CD4-positive, alpha-beta T cell treated with Interleukin-2 at 100 ng/mL for 4 hours (primary cell): ENCODE measurements at places on chromosomes 2 and 18.
A peak's percentile ranks its signal among the peaks of the same experiment; 100 is the strongest.

GRCh38 chr2:175399326-175399725 lies 217.8 kb upstream of the ATP5MC3 start:
- no peak for DNase-seq

- DNase-seq, result no peak
Measured at GRCh38 chr2:52145005-52145404, 1113.1 kb upstream of the NRXN1 start.

DNA sequence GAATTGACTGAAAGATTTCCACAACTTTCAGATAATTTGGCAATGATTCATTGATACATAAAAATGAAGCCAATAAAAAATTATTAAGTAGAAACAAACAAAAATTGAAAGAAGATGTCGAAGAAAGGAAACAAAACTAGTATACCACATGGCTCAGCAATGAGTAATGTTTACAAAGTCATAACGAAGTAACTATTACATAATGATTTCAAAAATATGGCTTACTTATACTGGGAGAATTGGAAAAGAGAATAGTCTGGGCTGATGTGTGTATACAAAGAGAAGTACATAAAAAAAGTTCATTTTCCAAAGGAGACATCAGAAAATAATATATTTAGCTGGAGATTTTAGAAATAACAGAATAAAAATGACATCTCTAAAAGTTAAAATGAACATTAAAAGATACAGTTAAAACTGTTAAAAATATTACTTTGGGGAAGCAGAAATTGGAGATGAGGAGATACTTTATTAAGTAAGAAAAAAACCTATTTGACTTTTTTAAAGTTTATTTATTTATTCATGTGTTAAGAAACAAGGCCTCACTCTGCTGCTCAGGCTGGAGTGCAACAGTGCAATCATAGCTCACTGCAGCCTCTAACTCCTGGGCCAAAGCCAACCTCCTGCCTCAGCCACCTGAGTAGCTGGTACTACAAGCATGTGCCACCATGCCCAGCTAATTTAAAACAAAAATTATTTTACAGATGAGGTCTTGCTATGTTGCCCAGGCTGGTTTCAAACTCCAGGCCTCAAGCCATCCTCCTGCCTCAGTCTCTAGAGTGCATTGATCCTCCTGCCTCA lies 409.7 kb upstream of the PIK3C3 start:
- no peak for DNase-seq

DNA sequence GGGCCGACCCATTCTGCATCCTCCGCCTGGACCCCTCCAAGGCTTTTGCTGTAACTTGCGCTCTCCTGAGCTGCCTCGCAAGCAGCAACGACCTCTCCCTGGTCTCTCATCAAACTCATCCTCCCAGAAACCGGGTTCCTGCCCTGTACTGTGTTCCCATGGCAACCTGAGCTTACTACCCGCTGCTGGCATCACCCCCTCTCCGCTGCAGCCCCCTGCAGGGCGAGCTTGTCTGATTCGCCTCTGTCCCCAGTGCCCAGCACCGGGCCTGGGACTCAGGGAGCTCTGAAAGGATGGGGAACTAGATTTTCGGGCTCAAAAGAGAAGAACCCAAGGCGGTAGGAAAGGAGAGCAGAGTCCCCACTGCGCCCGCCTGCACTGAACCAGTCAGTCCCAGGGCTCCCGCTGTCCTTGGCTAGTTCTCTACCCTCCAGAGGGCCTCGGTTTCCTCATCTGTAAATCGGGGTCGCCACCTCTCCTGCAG lies 463 bp downstream of the HS1BP3 start:
- peak; percentile 39 for DNase-seq

DNA sequence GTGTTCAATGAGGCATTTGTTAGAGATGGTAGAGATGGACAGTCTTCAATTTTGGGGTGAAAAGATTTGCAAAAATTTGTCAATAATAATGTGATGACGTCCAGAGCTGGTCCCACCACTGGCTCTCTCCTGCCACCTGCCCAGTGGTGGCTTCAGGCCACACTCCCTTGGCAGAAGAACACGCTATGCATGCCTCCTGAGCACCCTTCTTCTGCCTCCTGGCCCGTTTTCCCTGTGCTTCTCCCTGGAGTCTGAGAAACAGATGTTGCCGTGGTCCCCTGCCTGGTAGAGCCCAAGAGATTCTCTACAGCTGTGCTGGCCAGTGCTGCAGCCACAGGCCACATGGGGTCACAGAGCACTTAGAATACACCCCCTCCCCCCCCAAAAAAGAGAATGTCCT lies 33.6 kb downstream of the INPP5D start:
- DNase-seq, result no peak

DNA sequence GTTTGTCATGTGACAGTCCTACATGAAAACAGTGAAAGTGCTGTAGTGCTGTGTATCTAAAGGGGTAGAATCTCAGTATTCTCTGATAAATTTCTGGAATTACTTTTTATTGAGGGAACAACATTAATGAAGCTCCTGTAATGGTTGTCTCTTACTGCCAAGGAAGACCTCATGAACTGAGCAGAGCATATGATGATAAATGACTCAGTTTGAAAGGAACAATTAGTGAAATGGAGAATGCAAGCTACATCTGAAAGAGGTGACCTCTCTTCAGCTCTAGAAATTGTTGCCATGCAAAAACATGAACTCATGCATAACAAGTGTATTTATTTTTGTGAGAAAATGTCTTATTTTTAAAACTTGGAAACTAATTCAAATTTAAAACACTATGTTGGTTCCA lies 93.6 kb downstream of the SCN9A start:
- DNase-seq, result no peak

- DNase-seq, result no peak
Measured at GRCh38 chr18:37729716-37730115, 164.1 kb upstream of the CELF4 start.

DNA sequence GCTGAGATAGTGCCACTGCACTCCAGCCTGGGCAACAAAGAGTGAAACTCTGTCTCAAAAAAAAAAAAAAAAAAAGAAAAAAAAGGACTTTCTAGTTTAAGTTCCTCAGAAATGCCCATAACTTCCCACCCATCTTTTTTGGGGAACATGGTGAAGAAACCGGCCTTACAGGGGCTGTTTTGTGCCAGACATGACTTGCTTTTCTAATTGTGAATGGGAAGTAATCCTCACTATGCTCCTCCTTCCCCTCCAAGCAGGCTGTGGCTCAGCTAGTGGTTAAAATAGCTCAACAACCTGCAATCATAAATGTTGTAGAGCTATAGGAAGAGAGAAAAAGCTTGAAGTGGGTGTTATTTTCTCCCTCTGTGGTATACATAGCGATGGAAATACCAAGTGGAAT lies 34.1 kb upstream of the OLA1 start:
- DNase-seq, result no peak

GRCh38 chr18:34676816-34677574 lies 33.1 kb upstream of the DTNA start:
- no peak for DNase-seq

GRCh38 chr2:176784633-176785200 lies 427.9 kb upstream of the HNRNPA3 start:
- no peak for DNase-seq

DNA sequence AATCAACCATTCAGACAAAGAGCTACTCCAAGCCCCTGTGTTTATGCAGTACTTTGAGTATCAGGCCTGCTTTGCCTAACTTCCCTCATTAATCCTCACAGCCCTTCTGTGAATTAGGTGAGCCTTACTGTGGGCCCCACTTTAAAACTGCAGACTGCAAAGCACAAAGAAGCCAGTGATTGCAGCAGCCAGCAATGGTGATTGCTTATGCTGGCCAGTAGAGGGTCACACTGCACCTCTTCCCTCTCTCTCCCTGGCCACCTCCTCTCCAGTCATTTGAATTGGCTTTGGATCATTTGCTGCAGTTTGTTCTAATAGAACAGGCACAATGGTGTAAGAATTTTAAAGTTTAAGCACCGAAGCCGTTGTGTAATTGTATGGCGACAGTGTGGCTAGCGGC lies 229.9 kb downstream of the AGPS start:
- no peak for DNase-seq

DNA sequence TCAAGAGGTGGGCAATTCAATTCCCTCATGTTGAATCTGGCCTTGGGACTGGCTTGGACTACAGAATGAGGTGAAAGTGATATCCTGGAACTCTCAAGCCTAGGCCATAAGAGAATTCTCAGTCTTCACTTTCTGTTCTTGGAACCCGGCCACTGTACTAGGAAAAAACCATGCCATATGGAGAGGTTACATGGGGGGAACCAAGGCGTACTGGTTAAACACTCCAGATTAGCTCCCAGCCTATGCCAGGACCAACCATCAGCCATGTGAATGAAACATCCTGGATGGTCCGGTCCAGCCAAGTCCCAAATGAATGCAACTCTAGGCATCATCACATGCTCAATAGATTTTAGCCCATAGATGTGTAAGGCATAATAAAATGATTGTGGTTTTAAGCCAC lies 56.4 kb downstream of the ZNF385B start:
- DNase-seq, result no peak

DNA sequence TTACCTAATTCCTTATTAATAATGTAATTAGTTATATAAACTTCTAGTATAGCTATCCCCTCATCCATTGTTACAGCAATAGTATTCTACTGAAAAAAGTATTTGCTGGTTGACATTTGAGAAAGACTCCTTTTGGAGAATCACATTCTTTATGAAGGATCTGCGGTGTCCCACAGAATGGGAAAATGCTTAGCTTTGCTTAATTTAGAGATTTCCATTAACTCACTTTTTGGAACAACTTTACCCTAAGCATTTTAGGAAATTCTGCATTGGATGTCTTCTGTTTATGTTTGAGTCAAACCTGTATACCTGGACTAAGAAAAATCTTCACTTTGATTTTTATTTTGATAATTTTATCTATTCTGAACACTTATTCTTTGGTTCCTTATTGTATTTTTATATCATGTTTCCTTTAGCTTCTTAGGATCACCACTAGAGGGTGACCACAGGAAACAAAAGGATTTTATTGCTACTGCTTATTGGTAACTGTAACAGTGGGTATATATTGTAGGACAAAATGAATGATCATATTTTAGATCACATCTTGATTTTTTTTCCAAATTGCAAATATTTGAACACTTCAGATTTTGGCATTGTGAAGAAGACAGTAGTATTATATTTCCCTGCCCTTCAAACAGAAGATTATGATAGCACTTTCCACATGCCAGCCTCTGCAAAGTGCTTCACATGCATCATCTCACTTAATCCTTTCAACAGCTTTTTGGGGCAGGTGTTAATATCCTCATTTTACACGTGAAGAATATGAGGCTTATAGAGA lies 79.6 kb downstream of the MIB1 start:
- no peak for DNase-seq

GRCh38 chr2:222952204-222952603 lies 91.4 kb downstream of the ACSL3 start:
- no peak for DNase-seq

DNA sequence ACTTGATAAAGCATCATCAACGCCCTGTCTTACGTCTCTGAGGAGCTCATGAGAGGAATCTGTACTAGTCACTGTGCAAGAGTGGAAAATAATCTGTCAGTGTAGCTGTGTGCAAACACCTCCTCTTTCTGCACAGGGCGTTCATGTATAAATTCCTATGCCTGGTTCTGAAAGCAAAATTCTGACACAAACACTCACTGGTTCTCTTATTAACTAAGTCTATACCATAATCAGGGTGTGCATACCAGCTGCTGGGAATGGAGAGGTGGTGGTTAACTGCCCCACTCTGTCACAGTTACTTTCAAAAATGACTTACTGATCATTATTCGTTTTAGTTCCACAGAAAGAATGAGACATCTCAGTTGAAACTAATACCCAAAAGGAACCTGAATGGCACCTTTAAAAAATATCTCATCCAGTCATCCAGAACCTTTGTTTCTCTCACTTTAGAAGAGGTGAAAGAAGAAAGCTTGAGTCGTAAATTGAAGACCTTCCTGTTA lies 35.7 kb downstream of the STK39 start:
- no peak for DNase-seq

GRCh38 chr2:23530206-23530908 lies 145.4 kb downstream of the KLHL29 start:
- no peak for DNase-seq

DNA sequence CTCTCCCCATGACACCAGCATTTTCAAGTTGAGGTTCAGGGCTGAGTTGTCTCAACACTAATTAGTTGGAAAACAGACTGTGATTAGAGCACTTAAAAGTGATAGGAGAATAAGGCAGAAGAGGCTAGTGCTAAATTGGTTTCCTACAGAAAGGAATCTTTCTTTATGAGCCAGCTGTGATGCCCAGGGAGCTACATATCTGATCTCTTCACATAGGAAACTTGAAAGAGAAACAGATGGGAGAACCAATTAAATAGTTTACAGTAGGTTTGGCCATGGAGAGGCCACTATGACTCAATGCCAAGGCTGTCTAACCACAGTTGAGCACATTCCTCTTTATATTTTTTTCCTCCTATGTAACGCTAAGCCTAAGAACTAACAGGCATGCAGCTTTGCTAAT lies 418.3 kb upstream of the CYRIA start:
- DNase-seq, result no peak

- no peak for DNase-seq
Measured at GRCh38 chr2:237058423-237058822, 27.3 kb upstream of the COPS8 start.

DNA sequence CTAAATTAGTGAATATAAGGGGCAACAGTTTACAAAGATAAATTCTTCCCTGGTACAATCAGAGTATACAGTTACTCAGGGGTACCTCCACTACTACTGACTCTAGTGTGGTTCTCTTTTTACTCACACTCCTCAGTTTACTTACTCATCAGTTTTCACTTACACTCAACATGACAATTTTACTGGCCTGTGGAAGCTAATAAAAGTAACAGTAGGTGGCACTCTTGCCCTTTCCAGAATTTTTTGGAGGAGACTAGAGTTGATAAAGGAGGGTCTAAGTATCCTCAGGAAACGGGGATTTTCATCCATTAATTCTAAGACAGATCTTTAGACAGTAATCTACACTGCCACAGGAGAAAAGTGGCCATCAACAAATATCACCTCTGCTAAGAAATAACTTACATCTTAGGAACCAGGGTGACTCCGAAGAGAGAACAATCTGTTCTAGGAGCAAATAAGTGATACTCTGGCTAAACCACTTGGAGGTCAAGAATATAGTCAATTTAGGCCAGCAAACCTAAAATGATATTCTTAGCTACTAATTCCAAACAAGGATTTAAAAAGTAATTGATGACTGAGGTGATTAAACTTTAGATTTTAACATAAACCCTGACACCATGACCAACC lies 61.3 kb downstream of the ATL2 start:
- peak; percentile 53 for DNase-seq

DNA sequence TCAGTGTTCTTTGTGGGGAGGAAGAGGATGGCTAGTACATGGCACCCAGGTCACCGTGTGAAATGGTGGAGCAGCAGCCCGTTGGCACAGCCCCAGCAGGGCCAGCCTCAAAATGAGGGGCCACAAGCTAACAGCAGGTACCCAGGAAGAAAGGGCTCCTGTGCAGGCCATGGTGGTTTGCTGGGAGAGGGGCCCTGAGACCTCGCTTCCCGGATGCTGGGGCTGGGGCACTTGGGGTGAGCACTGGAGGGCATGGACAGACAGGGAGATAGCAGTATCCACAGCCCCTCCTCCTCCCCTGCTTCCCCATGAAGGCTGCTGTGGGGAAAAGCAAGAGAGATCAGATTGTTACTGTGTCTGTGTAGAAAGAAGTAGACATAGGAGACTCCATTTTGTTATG lies 16.2 kb upstream of the TEX44 start:
- DNase-seq, result no peak
